ENCODE measurements at places on chromosomes 7 and 10.

- DNase-seq, result no peak
Measured at GRCh38 chr7:87628780-87629569, 777 bp downstream of the RUNDC3B start.

DNA sequence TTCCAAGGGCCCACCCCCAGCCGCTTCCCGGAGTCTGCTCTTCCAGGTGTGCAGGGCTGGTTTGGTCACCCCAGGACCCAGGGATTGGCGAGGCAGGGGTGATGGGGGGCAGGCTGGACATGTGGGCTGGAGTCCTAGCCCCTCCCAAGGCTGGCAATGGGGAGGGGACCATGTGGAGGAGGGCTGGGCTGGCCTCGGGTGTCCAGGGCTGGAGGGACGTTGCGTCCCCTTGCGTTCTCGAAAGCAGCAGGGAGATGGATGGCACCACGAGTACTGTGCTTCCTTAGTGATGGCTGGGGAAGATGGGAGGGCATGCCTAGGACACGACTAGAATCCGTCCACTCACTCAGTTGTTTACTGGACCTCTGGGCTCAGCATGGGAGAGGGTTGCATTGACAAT, 532.5 kb upstream of the FOXK1 start:
- DNase-seq, result no peak

- no peak for DNase-seq
Measured at GRCh38 chr10:132882069-132882951, 60.1 kb downstream of the CFAP46 start.

DNA sequence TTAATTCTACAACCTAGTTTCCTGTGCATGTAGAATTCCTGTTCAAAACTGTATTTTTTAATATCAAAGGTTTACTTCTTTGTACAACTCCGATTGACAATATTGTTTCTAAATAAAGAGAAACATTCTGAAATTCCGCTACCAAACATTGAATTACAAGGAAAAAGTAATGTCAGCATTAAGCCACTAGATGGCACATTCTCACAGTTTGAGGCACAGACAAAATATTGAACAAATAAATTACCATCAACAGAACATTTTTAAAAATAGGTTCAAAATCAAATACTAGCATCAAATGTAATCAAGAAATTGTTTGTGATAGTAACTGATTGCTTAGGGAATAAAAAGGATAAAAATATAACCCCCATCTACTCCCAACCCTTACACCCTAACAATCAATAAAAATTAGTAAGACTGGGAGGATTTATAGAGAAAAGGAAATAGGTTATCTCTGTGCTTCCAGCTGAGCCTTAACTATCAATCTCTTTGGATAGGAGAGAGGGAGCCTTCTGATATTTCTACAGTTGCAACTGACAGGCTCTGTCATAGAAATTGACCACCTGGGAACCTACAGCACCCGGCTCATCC, 86.6 kb upstream of the C7orf33 start:
- DNase-seq, result peak; percentile 78

DNA sequence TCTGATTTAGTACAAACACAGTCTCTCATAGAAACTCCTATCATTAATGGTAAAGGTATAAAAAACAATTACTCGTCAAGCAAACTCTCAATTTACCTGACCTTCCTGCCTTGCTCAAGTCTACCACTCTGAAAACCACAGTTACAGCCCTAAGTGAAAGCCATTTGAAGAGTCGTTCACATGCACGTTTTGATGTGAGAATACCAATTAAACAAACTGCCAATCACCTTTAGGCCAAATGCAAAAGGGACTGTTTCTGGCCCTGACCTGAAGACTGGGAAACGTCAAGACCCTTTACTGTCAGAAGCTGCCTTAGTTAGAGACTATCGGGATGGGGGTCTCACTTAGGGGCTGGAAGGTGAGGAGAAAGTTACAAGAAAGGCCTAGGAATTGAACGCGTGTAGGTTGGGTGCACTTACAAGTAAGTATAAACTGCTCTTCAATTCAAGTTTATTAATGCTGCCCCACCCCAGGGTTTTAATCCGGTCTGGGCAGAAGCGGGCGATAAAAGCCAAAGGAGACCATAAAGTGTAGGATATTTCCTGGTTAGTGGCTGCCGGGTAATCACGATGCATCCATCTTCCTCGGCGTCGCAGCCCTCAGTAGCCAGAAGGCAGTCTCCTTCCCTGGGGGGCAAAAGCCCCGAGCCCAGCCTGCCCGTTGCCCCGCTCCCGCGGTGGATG, 935 bp downstream of the TM9SF3 start:
- DNase-seq, result no peak

DNA sequence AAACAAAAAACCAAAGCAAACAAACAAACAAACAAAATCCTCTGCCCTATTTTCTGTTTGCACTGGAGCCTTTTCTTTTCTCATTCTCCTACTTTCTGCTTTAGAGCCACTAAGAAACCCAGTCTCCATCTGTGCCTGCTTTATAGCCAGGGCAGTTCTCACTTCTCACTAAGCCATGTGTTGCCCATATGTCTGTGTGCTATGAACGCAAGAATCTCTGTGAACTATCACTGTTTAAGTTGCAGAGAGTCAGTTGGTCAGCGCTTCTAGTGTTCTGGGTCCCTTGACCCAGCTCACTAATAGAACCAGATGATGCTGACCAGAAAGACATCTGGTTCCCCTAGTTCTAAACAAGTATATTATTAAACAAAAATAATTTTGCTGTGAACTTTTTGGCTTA, 81.4 kb downstream of the FAM185A start:
- DNase-seq, result no peak

- DNase-seq, result no peak
Measured at GRCh38 chr10:84921701-84922100, 593.3 kb downstream of the CCSER2 start.

DNA sequence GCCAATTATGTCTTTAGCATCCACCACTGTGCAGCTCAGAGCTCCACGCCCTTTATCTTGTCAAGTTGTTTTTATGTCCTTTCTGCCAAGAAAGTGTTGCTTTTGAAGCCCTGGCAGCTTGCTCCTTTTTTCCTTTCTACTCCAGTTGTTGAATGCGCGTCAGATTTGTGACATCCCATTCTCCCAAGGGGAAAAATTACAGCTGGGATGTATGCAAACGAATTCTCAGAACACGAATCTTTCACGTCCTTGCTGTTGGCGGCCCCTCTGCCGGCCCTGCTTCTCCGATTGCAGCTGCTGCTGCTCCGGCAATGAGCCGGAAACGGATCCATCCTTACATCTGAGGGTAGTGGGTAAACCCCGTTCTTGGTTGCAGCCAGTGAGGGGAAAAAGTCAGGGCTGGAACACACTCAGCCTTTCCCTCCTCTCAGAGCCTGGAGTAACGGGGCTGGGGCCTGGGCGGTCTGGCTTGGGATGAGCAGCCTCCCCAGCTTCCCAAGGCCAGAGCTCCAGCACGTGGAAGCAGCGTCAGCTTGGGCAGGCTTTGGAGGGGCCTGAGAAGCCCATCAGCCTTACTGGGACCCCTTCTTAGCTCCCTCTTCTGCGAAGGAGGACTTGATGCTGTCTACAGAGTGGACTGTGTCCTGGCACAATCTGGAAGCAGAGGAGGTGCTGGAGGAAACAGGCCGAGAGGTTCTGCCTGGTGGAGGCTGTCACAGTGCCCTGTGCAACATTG, 79.0 kb upstream of the CHST15 start:
- no peak for DNase-seq

DNA sequence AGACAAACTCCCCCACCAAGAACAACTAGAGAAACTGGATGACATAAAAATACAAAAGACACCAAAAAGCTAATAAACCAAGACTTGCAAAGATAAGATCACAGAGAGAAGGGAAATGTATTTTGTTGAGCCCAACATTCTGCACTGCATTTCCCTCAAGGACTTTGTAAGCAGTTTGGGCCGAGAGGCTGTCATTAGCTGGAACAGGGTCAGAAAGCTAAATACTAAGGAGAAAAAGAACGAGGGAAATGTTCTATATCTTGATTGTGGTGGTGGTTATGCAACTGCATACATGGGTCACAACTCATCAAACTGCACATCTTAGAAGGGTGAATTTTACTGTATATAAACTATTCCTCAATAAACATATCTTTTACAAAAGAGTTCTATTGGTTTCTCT, 315.0 kb downstream of the IPMK start:
- DNase-seq, result no peak

- DNase-seq, result peak; percentile 2
Measured at GRCh38 chr7:15720849-15721471, 34.5 kb upstream of the MEOX2 start.

GRCh38 chr7:94145602-94146001, 141.4 kb upstream of the BET1 start:
- DNase-seq, result no peak

DNA sequence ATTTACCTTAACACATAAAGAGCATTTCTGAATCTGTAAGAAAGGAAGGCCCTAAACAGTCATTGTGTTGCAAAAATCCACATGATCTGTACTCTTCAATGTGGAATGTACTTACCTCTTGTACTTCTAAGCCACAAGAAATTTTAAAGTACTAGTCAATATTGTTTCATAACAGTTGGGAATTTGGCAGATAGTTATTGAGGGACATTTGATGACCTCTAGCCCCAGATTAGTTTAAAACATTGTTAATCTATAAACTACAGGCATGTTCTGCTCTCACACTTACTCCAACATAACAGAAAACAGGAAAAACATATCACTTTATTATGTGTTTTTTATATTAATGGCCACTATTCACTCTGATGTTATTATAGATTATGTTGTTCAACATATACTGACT, 985.7 kb upstream of the LRRTM3 start:
- DNase-seq, result no peak

DNA sequence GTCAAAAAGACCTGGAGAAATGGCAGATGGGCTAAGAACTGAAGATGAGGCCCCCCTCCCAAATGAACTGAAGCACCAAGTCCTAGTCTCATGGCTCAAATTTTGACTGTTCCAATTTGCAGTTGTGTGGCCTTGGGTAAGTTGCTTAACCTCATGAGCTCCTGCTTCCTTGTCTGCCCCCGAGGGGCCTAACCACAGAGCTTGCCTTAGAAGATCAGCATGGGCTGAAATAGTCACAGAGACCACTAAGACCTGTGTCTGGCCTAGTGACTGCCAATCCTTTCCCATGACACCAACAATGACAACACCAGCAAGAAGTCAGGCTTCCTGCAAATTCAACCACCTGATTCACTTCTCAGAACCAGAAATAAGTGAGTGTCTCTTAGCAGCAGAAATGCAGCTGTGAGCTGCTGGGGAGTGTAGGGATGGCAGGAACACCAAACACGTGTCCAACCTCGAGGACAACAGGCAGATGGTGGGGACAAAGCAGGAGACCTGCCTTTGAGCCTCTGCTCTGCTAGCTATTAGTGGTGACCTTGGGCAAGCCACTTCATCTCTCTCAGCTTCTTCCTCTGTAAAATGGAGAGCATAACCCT, 23.7 kb downstream of the CRHR2 start:
- DNase-seq, result no peak

- DNase-seq, result no peak
Measured at GRCh38 chr7:100547872-100548271, 8.9 kb downstream of the AGFG2 start.

GRCh38 chr10:32139223-32140073, 83.2 kb upstream of the KIF5B start:
- DNase-seq, result peak; percentile 89

GRCh38 chr7:108311446-108312168, 144.6 kb downstream of the NRCAM start:
- peak; percentile 55 for DNase-seq

- no peak for DNase-seq
Measured at GRCh38 chr10:131860311-131860710, 40.5 kb upstream of the PPP2R2D start.
